GM12865 (cell line): ENCODE measurements at places on chromosomes 2 and 18.

- DNase-seq = no peak
Measured at GRCh38 chr2:26706616-26707473, 14.3 kb downstream of the KCNK3 start.

DNA sequence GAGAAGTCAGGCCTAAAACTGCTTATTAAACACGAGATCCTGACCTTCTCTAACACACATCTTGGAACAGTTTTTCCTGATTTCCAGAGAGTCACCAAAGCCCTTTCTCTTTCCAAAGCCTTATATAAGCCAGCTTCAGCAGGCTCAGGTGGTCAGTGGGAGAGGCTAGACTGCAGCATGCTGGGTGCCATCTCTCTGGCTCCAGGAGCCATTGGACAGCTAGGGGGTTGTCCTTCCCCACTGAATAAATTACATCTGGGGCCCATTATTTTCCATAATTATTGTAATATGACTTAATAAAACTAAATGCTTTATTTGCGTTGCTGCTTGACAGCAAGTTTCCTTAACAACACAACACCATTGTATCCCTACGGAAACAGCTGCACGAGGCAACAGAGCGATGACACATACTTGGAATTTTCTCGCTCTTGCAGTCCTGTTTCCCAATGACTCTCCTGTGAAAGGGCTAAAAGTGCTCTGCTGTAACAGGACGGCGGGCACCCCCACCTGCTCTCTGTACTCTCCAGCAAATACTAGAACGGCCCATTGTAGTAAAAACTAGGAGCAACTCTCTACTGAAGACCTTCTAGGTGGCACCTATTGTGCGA lies 160.6 kb downstream of the RNF144A start:
- no peak for DNase-seq

GRCh38 chr2:1869987-1870386 lies 125.7 kb upstream of the PXDN start:
- DNase-seq = no peak

GRCh38 chr18:28365411-28365831 lies 188.5 kb upstream of the CDH2 start:
- no peak for DNase-seq

- no peak for DNase-seq
Measured at GRCh38 chr2:169348321-169349024, 13.9 kb downstream of the LRP2 start.

- no peak for DNase-seq
Measured at GRCh38 chr2:175253871-175254270, 72.4 kb upstream of the ATP5MC3 start.
